ENCODE measurements at places on chromosomes 3 and 15. TPM values are rescaled to one million over a fixed set of nuclear protein-coding genes. Genes with fewer than 3 reads are reported as not detected.
A peak's percentile ranks its signal among the peaks of the same experiment; 100 is the strongest.

Gene CYP1A2
- not detected for total RNA-seq

Gene ALCAM
- total RNA-seq: 67.6 TPM

Gene ZNF280D
- total RNA-seq: 24.1 TPM

Gene DET1
- total RNA-seq: 3.0 TPM

Gene GOLGA6D
- total RNA-seq: not detected

Gene GLDN
- total RNA-seq: 0.33 TPM

Gene RPUSD3
- total RNA-seq: 35.0 TPM

Gene MOBP
- total RNA-seq: not detected

Gene TGM5
- total RNA-seq: 1.2 TPM

Gene RLBP1
- total RNA-seq: 0.17 TPM

Gene ENTPD3
- 3.2 TPM for total RNA-seq

Gene RARRES1
- total RNA-seq: 0.52 TPM

Gene PODXL2
- 1.5 TPM for total RNA-seq

Gene GOLGA8G
- not detected for total RNA-seq

- DNase-seq: peak; percentile 56
These were observed 191.9 kb upstream of the TSC22D2 start for GRCh38 chr3:150216041-150216811.

GRCh38 chr3:124793054-124793739, 62.9 kb downstream of the UMPS start:
- peak; percentile 80 for DNase-seq

DNA sequence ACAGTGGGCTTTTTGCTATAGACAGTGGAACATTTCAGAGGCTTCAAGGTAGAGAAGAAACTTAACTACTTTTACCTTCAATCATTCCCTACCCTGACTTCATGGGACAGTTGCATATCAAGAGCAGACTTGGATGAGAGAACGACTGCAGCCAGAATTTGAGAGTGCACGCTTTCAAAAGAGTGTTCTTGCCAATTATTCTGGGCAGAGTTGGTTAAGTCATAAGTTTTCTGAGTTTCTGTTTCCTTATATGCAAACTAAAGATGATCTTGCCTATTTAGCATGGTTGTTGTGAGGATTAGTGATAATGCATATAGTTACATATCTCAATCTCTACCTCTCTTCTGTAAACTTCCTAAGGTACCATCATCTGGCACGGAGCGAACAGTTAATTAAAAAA, 7.6 kb downstream of the SLC9A9 start:
- no peak for DNase-seq

GRCh38 chr3:134601539-134602439, 49.0 kb downstream of the KY start:
- no peak for DNase-seq

GRCh38 chr15:70625438-70625837, 137.9 kb downstream of the UACA start:
- DNase-seq: no peak

- no peak for DNase-seq
These were observed 765.5 kb downstream of the VGLL3 start for GRCh38 chr3:86225461-86225860.

DNA sequence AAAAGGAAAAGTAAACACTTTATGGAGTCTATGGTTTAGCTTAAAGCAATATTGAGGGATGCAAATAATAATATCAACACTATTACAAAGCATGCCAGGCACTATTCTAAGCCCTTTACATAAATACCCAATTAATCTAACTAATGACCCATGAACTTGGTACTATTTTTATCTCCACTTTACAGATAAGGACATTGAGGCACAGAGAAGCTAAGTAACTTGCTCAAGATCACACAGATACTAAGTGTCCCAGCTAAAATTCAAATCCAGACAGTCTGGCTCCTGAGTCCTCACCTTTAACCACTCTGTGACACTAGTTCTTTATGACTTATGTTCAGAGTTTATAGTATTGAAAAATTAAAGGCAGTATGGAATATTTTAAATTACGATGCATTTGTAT, 5.6 kb downstream of the MBD4 start:
- no peak for DNase-seq

DNA sequence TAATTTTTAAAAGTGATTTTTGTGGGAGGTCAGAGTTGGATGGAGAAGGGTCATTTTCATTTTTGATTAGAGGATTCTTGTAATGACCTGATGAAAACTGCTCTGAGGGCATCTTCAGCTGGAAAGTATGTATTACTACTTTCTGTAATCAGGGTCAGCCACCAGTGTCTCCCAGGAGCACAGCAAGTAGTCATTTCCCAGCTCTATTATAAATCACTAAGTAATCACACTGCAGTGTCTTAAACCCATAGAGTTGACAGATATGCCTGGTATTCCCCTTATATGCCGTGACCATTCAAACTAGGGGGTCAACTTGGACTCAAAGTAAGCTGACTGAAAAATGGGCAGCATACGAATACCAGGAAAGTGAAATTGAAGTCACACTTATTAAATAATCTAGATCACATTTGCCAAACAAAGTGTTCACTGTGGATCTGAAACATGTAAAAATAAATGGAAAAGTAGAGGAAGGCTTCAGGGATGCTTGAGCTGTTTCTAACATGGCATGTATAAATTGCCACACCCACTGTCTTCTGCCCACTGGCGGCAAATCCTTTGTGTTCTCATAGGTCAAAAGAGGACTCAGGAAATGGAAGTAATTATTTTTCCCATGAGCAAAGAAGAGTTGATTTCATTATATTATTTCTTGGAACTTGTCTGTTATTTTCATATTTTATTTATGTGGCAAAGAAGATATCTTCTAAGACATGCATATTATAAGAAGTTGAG, 105.7 kb downstream of the MBNL1 start:
- no peak for DNase-seq

DNA sequence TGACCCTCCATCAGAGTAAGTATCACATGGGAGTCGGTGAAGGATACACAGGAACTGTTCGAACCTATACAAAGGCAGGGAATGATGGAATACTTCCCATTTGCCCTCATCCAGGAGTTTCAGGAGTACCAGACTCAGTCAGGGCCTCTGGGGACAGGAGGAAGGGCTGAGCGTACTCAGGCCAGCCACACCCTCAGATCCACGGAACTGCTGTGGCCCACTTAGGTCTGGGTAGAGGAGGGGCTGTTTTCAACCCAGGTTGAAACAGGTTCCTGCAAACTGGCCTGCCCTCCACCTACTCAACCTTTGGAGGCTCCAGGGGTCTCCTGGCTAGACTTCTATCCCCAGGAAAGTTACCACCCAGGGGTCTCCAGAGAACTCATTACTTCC, 6.7 kb upstream of the IGDCC3 start:
- no peak for DNase-seq

- DNase-seq: peak; percentile 58
These were observed 143.8 kb downstream of the GMNC start for GRCh38 chr3:190718671-190719070.

DNA sequence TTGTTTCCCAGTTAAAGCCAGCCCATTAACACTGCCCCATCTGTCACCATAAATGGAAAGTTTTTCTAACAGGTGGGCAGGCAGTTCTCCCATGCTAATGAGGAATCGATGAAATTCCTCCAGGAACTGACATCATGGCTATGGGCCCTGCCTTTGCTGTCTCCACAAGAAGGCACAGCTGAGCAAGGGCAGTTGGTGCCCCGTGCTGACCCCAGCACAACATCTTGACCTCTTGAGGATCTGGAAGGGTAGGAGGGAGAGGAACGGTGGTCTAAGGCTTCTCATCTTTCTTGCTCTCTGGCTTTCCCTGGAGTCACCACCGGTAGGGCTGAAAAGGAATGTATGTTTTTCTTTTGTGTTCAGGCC, 46.7 kb downstream of the CHCHD6 start:
- DNase-seq: no peak

DNA sequence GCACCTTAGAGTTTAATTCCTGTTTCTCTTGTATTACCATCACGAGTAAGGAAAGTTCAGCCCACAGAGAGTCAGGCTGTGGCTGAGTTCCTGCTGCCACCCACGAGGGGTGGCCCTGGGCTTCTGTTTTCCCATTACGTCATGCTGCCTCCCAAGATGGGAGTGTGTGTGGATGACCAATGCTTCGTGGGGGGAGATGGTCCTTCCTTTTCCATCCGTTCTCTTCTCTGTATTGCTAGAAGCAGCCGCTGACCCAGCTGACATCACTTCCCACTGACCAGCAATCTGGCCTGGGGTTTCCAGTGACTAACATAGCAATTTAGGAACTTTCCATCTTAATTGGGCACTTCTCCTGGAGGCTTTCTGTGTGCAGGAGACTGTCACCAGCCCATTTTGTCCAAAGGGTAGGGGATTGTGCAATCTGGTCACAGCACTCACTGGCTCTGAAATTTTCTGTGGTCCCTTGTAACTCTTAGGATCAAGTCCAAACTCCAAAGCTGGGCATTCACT, 9.3 kb downstream of the IRAK2 start:
- DNase-seq: peak; percentile 63

- no peak for DNase-seq
These were observed 3.5 kb upstream of the CHAC1 start for GRCh38 chr15:40949756-40950207.

DNA sequence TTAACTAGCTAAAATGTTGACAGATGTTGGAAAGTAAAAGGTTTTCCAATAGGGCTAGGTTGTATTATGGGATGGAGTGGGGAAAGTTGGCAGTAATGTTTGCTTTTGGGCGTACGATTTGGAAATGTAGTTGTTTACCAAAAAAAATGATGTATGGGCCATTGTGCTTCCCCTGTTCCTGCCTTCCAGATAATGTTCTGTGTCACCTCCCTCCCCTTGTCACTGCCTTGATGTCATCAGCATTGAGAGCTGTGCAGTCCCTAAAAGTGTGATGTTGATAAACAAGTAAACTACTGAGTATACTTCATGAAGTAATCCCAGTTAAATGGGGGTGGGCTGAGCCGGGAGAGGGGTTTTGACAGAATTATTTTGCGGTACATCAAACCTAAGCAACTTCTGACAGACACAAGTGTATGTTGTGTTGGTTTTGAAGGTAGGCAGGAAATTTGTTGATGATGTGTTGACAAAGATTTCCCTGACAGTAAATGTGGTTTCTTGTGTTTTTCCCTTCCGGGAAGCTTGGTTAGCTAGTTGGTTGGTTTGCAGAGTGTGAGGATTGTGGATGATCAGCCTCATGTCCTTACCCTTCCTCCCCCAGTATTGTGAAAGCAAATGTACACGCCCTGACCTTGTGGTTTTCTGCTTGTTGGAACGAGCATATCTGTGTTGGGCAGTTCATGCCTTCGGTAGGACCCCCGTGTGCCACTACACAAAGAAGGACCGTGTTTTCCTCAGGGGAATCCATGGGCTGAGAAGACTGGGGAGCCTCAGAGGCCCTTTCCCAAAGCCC, 87.3 kb downstream of the PGPEP1L start:
- peak; percentile 50 for DNase-seq

DNA sequence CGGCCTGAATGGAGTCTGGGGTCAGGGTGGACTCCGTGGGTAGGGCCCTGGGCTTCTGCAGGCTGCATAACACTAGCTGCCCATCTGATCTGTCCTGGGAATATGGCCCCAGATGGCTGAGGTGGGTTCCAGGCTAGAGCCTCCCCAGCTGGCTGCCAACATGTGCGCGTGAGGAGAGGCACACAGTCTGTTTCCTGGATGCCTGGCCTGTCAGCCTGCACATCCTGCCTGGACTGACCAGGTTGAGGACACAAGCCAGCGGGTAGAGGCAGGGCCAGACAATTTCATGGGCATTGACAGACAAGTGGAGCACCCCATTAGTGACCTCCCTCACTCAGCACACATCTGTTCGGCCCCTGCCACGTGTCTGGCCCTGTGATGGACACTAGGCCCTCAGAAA, 29.8 kb upstream of the RPL29 start:
- no peak for DNase-seq

- DNase-seq: no peak
These were observed 22.5 kb upstream of the BNIP2 start for GRCh38 chr15:59711451-59712243.

GRCh38 chr15:78642331-78642730, 1.3 kb upstream of the CHRNB4 start:
- no peak for DNase-seq

- no peak for DNase-seq
These were observed 150.7 kb downstream of the SST start for GRCh38 chr3:187519428-187519890.

DNA sequence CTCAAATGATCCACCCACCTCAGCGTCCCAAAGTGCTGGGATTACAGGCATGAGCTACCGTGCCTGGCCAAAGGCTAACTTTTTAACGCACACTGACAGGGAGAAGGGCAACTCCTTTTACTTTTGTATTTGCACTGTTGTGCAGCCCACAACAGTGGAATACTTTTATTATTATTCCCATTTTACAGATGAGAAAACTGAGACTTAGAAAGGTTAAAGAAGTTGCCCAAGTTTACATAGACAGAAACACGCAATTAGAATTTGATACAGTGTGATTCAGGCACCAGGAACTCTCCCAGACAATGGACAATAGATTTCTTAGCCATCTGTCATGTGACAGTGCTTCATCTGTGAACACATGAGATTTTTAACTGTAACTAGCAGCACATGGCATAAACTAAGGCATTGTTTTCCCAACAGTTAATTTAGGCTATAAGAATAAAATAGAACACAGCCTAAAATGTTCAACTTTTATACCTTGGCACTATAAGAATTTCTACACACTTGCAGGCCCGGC, 18.8 kb downstream of the STAG1 start:
- DNase-seq: peak; percentile 22

DNA sequence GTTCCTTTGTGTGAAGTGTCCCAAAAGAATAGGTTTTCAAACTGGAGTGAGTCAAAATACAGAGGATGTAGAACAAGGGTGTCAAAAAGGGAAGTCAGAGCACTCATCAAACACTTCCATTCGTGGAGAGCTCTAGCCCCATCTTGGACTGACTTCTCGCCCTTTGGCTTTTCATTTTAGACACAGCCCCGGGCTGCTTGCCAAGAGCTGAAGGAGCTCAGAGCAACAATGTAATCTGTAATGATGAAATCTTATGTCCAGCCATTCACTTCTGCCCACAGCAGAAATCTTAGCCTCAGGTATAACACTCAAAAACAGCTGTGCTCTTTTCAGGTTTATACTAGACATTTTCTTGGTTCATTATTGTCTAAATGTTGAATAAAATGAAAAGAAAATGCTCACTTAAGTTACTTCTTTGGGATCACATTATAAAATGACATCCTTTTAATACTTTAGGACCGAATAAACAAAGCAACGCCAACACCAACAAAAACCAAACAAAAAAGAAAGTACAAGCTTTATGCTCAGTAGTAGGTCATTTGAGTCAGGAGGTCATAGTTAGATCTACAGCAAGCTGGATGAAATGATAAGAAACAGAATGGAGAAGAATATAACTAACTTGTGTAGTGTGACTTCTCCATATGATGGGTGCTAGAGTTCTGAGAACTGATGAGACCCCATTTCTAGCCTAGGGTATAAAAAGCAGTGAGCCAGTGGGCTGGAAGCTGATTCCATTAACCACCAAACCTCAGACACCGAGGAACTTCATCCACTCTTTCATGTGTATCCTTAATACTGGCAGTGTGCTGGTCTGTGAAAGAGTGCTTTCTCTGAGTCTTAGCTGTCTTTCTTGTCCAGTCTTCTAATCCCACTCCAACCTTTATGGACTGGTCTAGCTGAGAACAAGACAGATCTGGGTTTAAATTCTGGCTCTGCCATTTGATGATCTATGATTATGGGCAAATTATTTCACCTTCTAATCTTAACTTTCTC, 131.8 kb upstream of the SLC7A14 start:
- DNase-seq: peak; percentile 45

- DNase-seq: peak; percentile 3
These were observed 9.1 kb downstream of the SEMA6D start for GRCh38 chr15:47726399-47726823.

GRCh38 chr3:150699068-150699639, 4.6 kb downstream of the ERICH6 start:
- peak; percentile 55 for DNase-seq
